Small intestine (tissue), 16 donors: ENCODE measurements at places on chromosomes 3 and 15. TPM values are rescaled to one million over a fixed set of nuclear protein-coding genes. Genes with fewer than 3 reads are reported as not detected.
A peak's percentile ranks its signal among the peaks of the same experiment; 100 is the strongest.

DNA sequence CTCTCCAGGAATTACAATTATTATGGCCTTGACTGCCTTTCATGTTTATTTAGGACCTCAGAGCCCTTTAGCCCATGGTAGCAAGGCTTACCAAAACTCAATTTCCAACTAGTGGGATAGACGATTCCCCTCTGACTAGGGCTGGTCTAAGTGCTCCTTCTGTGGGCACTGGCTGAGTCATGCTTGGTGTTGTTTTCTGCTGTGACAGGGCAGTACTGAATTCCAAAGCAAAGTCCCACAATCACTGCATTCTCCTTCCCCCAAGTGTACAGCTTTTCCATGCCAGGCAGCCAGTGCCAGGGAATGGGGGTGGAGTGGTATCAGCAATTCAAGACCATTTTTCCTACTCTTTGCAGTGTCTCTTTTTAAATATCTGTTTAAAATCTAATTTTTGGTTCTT lies 509.0 kb upstream of the NECTIN3 start:
- H3K4me1 ChIP-seq = no peaks in the 10 kb centered on the region
- no peak overlapping the region for H3K4me3 ChIP-seq
- no peak overlapping the region for H3K27ac ChIP-seq
- H3K36me3 ChIP-seq = no peaks in the 10 kb centered on the region
- no peak for DNase-seq

DNA sequence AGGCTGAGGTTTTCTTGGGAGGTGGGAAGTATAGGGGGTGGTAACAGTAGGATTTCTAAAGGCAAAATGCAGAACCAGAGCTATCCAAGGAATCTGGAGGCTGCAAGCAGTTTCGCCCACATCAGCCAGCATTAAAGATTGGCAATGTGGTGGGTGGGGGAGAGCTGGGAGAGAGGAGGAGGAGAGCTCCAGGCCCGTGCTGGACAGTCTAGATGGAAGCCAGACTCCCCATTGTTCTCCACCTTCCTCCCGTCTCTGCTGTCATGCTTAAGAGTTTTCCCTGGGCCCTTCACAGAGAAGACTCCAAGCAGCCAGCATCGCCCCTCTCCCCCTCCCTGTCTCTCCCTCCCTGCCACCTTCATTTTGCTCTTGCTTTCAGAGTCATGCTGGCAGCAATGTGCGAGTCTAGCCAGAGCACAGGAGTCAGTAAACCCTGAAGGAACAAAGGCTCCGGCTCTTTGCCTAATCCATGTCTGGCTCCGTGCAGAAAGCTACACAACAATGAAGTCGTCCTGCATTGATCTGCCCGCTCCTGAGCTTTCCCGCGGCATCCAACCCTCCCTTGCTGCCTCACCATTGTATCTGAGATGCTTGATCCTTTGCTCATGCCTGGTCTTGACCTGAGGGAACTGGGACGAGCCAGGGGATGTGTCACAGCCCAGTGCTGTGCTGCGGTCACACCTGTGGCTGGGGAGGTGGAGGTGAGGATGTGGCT lies 282.9 kb downstream of the NTRK3 start:
- H3K36me3 ChIP-seq = no peaks in the 10 kb centered on the region
- H3K4me3 ChIP-seq = no peak overlapping the region
- H3K27ac ChIP-seq = no peak overlapping the region
- no peaks in the 10 kb centered on the region for H3K4me1 ChIP-seq
- H3K27me3 ChIP-seq = no peaks in the 10 kb centered on the region

DNA sequence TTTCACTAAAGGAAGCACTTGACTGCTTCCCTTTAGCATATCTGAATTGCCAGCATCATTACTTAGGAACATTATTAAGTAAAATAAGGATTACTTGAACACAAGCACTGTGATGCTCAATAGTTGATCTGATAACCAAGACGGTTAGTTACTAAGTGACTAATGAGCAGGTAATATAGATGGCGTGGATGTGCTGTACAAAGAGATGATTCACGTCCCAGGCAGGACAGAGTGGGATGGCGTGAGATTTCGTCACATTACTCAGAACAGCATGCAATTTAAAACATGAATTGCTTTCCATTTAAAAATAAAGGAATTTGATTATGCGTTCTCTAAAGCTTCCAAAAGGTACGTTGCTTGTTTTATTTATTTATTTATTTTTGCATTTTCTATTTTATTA lies 240.0 kb upstream of the ARHGEF26 start:
- H3K36me3 ChIP-seq = no peaks in the 10 kb centered on the region
- no peak overlapping the region for H3K27ac ChIP-seq
- no peaks in the 10 kb centered on the region for H3K27me3 ChIP-seq
- DNase-seq = no peak

DNA sequence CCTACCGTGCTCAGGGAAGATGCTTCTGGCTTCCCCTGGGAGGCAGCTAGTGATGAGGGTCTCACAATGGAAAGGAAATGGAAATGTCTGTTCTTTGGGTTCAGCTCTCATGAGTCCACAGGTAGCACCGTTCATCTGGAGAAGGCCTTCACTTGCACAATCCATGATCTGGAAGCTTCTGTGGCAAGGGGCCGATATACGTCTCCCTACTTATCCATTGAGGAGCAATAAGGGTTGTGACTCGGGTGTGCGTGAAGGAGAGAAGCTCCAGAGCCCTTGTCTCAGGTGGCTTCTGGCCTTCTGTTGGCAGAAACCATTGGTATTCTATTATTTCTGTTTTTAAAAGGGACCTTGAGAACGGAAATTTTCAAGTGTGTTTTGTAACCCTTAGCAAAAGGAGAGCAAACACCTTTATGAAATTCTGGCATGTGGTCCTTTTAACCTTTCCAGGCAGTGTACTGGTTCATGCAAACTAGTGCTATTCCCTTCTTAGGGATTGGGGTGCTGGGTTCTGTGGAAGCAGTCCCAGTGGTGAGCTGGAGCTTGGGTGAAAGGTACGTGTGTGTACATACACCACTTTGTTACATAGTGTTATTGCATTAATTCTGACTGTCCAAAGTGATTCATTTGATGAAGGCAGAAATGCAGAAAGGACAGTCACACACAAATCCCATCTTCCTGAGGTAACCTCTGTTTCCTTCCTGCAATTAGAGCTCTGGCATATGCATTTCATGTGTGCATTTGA lies 32.5 kb downstream of the KLF13 start:
- no peak overlapping the region for H3K4me3 ChIP-seq
- H3K4me1 ChIP-seq = peaks cover 61% of the 10 kb centered on the region
- no peak for DNase-seq
- peaks cover 37% of the 10 kb centered on the region for H3K36me3 ChIP-seq
- H3K27me3 ChIP-seq = no peaks in the 10 kb centered on the region
- peak overlapping the region; percentile 96 for H3K27ac ChIP-seq

DNA sequence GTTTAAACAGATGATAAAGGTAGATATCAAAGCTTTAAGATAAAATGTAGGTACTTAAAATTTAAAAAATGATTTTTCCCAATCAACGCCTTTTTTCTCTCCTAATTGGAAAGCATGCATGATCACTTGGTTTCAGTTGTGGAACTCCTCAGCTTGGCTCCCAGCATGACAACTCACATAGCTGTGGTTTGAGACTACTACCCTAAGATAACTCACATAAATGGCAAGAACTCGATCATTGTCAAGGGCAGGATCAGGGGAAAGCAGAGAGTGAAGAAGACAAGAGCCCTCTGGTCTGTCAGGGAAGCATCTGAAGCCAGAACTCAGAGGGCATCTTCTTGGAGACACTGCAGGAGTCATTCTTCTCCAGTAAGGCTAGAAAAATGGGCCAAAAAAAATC lies 516.7 kb downstream of the NTRK3 start:
- no peak for DNase-seq
- no peaks in the 10 kb centered on the region for H3K36me3 ChIP-seq
- H3K27ac ChIP-seq = no peak overlapping the region
- no peaks in the 10 kb centered on the region for H3K27me3 ChIP-seq
- H3K4me1 ChIP-seq = no peaks in the 10 kb centered on the region

DNA sequence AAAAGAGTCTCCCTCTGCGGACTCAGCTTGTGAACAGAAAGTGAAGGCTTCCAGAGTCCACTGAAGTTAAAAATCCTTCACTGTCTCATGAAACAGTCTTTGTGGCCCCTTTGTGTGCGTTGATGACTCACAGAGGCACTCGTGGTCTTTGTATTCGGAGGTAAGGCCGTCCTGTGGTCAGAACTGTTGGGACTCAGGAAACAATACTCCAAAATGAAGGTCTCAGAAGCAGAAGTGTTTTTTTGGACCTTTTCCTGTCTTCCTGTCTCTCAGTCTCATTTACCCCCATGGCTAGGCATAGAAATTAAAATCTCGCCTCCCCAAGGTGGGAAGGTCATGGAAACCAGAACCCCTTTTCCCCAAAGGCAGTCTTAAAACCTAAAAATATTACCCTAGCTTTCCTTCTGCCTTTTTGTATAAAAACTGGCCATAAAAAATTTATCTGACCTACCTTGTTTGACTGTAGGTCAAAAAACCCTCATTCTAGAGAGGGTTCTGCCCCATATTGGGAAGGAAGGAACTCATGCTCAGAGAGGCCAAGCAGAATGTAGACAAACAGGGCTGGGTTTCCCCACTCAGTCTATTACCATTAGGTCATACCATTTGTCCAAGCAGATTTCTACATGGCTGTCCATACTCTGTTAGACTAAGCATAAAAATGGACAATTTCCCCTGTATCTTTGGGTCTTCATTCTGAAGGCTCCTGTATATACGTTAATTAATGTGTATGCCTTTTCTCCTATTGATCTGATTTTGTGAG lies 19.1 kb upstream of the EPB42 start:
- no peak overlapping the region for H3K27ac ChIP-seq
- no peaks in the 10 kb centered on the region for H3K36me3 ChIP-seq
- H3K4me3 ChIP-seq = no peak overlapping the region
- no peak for DNase-seq
- no peaks in the 10 kb centered on the region for H3K27me3 ChIP-seq

- DNase-seq = peak; percentile 37
- H3K4me1 ChIP-seq = no peaks in the 10 kb centered on the region
- H3K36me3 ChIP-seq = no peaks in the 10 kb centered on the region
- H3K27ac ChIP-seq = no peak overlapping the region
- H3K4me3 ChIP-seq = no peak overlapping the region
Measured at GRCh38 chr3:37605572-37606153, 256.0 kb upstream of the CTDSPL start.

- no peaks in the 10 kb centered on the region for H3K4me1 ChIP-seq
- H3K27me3 ChIP-seq = no peaks in the 10 kb centered on the region
- H3K4me3 ChIP-seq = no peak overlapping the region
- no peak overlapping the region for H3K27ac ChIP-seq
Measured at GRCh38 chr15:92614301-92614700, 41.3 kb downstream of the FAM174B start.

GRCh38 chr15:58247855-58248842 lies 110.0 kb downstream of the AQP9 start:
- no peaks in the 10 kb centered on the region for H3K36me3 ChIP-seq
- H3K27ac ChIP-seq = no peak overlapping the region
- no peak overlapping the region for H3K4me3 ChIP-seq
- no peaks in the 10 kb centered on the region for H3K27me3 ChIP-seq
- no peaks in the 10 kb centered on the region for H3K4me1 ChIP-seq

DNA sequence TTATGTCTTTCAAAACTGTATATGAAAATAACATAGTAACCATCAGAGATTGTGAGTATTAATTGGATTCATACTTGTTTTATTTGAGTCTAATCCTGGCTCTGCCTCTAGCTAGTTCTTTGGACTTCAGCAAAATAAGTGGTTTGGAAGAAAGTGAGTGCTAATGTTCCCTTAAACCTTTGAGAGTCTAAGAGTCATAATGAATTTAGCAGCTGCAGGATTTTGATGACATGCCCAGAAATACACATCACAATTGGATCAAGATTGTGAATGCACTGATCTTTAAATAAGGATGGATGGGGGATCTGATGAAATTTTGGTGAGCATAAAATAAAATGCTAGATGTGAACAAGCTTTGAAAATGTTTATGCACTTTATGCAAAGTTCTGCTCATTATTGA lies 79.9 kb upstream of the FAM98B start:
- no peak overlapping the region for H3K27ac ChIP-seq
- no peaks in the 10 kb centered on the region for H3K4me1 ChIP-seq
- H3K27me3 ChIP-seq = no peaks in the 10 kb centered on the region
- no peaks in the 10 kb centered on the region for H3K36me3 ChIP-seq
- no peak for DNase-seq

GRCh38 chr3:194977356-194977755 lies 291.7 kb downstream of the FAM43A start:
- H3K27me3 ChIP-seq = peaks cover 1% of the 10 kb centered on the region
- H3K4me3 ChIP-seq = no peak overlapping the region
- no peaks in the 10 kb centered on the region for H3K36me3 ChIP-seq
- no peak overlapping the region for H3K27ac ChIP-seq
- no peaks in the 10 kb centered on the region for H3K4me1 ChIP-seq

DNA sequence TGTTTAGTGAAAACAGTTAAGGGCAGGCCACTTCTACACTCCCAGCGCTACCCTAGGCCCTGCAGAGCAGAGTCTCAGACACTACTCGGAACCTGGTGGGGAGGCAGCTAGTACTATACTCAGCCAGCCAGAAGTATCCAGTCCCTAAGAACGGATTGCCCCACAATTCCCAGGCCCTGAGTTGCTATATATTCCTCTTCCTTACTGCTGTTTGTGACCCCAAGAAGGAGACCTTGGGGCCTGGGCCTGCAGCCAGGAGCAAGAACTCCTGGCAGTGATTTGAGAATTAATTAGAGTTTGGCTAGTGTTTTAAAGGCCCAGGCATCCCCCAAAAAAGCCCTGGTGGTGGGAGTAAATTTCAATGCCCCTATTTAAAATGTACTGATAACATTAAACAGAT lies 87.7 kb downstream of the RBPMS2 start:
- H3K36me3 ChIP-seq = peaks cover 18% of the 10 kb centered on the region
- no peak overlapping the region for H3K27ac ChIP-seq
- peaks cover 10% of the 10 kb centered on the region for H3K4me1 ChIP-seq

GRCh38 chr15:96326328-96327154 lies 4.0 kb upstream of the NR2F2 start:
- H3K27ac ChIP-seq = peak overlapping the region; percentile 76
- H3K4me3 ChIP-seq = peak overlapping the region; percentile 3
- no peaks in the 10 kb centered on the region for H3K4me1 ChIP-seq
- H3K27me3 ChIP-seq = peaks cover 14% of the 10 kb centered on the region

GRCh38 chr3:73401059-73401458 lies 223.7 kb downstream of the PDZRN3 start:
- H3K4me3 ChIP-seq = no peak overlapping the region
- H3K4me1 ChIP-seq = peaks cover 14% of the 10 kb centered on the region

- no peak for DNase-seq
- no peak overlapping the region for H3K4me3 ChIP-seq
- peaks cover 35% of the 10 kb centered on the region for H3K36me3 ChIP-seq
- H3K27ac ChIP-seq = no peak overlapping the region
Measured at GRCh38 chr15:83030021-83030420, 18.6 kb upstream of the C15orf40 start.

Gene CCDC9B
- polyA plus RNA-seq = 6.4 TPM

Gene SIDT1
- polyA plus RNA-seq = 0.54 TPM

Gene HTR3E
- polyA plus RNA-seq = 0.57 TPM

Gene LEKR1
- polyA plus RNA-seq = 2.5 TPM

Gene AADACL2
- not detected for polyA plus RNA-seq
